HCEC 1CT (cell line): ENCODE measurements at places on chromosomes 3 and 15.

GRCh38 chr3:149316437-149316836 lies 17.0 kb downstream of the TM4SF18 start:
- peak; percentile 38 for DNase-seq

GRCh38 chr15:90596943-90597342 lies 67.2 kb downstream of the CRTC3 start:
- no peak for DNase-seq

DNA sequence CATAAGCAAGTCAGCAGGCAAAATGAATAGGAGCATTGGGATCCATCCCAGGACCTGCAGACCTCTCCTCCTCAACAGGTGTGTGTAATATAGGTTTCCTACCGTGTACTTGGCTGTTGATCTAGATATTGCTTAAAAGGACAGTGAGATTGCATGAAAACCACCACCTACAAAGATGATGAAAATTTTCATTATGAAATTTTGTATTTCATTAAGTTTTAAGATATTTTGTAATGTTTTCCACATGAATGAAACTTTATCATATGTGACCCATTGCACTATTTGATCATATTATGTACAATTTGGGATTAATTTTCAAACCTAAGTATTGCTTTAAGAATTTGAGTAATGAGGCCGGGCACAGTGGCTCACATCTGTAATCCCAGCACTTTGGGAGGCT lies 94.3 kb upstream of the TRPM1 start:
- no peak for DNase-seq

DNA sequence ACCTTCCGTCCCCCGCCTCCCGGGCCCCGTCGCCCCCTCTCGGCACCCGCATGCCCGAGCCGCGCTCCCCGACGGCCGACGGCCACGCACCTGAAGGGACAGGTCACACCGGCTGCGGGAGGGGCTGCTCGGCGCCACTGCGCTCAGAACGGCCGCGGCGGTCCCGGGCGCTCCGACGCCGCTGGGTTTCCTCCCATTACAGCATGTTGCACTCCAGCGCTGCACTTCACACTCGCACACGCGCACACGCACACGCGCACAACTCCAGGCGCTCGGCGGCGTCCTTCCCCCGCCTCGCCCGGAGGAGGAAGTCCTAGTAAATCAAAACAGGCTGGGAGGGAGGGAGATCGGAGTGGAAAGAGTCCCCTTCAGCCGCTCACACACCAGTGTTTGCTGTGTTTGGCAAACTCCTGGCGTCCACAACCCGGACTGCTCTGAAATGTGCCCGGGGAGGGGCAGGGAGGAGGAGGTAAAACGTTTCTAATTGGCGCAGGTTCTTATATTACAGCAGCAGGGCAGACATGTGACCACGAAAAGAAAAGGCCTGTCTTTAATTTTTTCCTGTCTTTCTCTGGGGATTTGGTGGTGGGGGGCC lies 76.7 kb upstream of the VGLL4 start:
- peak; percentile 53 for DNase-seq

DNA sequence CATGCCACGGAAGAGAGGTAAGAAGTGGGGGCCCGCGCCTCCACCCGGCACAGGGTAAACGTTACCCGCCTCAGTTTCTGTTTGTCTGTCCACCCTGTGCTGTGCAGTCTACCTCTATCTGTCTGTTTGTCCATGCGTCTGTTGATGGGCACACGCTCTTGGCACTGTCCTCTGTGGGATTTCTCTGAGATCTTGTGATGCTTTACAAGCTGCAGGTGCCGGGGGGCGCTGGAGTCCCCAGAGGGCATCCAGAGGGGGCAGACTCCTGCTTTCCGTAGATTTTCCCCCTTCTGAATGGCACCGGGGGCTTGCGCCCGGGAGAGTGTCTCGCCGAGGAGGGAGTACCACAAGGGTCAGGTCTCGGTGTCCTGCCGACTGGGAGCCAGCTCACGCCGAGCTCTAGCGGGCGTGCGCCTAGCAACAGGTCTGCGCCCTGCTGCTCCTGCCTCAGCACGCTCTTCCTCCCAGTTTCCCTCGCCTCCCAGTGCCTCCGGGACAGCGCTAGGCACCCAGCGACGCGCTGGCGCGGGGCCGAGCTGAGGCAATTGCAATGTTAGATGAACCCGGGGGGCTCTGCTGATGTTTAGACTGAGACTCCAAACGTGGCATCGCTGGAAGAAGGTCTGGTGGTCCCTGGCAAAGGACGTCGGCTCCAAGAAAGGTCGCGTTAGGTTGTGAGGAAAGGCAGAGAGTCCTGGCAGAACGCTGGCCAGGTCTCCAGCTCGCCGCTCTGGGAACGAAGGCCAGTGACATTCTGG lies 667 bp downstream of the CEMIP start:
- DNase-seq: peak; percentile 61

GRCh38 chr15:49953421-49953820 lies 165.6 kb downstream of the ATP8B4 start:
- no peak for DNase-seq

DNA sequence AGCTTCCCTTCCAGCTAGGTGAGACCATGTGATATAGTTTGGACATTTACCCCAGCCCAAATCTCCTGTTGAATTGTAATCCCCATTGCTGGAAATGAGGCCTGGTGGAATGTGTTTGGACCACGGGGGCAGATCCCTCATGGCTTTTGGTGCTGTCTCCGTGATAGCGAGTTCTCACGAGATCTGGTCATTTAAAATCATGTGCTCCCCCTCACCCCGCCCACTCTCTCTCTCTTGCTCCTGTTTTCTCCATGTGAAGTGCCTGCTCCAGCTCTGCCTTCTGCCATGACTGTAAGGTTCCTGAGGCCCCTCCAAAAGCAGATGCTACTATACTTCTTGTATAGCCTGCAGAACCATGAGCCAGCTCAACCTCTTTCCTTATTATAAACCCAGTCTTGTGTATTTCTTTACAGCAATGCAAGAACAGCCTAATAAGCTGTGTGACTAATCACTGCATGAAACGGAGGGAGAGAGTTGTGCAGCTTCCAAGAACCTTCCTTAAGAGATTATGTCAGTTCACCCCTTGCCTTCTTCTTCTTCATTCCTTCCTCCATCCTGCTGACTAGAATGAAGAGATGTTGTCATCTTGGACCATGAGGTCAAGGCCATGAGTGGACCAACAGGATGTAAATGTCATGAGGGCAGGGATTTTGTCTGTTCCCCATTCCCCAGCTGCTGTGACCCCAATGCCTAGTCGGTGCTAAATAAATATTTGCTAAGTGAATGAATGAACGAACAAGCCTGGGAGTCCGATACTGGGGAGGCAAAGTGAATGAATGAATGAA lies 91.0 kb downstream of the CPN2 start:
- DNase-seq: no peak

- DNase-seq: no peak
Observed at GRCh38 chr3:70000563-70001081, 1.1 kb downstream of the SAMMSON start.

DNA sequence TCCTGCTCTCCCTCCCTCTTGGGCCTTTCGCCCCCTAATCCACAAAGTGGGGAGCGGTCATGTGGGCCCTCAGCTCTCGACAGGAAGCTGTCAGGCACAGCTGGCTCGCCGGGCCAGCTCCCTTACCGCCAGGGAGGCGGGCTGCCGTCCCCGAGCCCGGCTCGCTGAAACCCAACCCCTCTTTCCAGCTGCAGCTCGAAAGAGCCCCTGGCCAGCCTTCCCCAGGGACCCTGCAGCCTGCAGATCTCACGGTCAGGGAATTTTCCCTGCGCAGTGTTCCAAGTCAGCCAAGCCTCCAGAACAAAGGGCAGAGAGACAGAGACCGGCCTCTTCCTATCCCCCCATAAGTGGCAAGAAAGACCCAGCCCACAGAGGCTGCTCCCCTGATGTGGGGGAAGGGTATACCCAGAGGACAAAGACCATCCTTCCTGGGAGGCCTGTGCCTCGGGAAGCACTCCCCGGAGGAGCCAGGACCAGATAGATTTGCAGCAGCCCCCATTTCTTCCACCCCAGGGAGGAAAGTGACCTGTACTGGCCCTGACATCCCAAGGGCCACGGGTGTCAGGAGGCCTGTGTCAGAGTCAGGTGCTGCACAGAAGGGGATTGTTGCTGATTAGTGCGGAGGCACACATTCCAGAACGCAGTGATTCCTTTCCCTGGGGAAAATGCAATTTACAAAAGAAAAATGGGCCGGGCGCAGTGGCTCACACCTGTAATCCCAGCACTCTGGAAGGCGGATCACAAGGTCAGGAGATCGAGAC lies 32.6 kb downstream of the MAGEF1 start:
- DNase-seq: no peak

- peak; percentile 10 for DNase-seq
Observed at GRCh38 chr3:11392014-11392859, 120.0 kb downstream of the ATG7 start.

GRCh38 chr3:166860217-166860616 lies 519.9 kb downstream of the ZBBX start:
- DNase-seq: no peak

- DNase-seq: peak; percentile 71
Observed at GRCh38 chr3:146142757-146143156, 18.2 kb downstream of the PLOD2 start.

DNA sequence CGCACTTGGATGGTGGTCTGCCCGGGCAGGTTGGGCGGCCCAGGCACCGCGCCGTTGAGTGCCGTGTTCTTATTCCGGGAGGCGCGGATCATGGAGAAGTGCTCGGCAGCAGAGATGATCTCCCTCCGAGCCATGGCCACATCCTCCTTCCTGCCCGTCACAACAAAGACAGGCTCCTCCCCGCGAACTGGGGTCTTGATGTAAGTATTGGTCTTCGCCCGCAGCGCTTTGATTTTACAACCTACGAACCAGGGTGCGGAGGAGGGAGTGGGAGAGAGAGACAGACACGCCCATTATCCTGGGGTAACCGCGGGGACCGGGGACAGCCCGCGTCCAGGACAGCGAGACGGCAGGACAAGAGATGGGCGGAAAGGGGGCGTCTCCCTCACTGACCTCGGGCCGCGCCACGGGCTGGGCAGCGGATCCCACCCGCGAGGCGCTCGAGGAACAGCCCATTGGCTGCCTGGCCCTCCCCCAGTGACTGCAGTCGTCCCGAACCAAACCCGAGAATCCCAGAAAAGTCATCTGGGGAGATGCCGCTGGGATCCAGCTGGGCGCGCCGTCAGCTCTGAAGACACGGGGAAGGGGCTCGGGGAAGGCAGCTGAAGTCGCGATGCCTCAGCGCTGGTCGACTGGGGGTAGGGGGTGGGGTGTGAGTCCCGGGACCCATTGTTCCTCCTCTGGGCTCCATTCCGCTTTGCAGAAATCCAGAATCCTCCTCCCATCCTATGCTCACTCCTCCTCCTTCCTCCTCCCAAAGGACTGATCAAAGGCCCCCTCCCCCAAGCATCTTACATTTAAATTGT lies 1.2 kb downstream of the MEX3B start:
- peak; percentile 49 for DNase-seq

DNA sequence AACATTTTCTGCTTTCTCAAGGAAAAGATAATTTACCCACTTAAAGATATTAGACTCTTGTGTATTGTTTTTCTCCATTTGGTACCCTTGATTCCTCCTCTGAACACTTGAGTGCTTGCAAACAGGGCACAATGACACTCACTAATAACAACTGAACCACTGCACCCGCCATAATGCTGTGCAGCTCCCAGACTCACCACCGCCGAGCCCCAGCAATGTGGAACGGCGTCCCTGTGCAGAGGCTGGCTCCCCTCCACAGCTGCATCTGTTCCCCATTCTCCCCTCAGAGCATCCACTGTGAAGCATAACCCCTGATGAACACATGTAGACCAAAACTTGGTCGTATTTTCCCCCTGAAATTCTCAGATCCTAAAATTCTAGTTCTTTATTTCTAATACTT lies 276.2 kb upstream of the PLSCR5 start:
- no peak for DNase-seq

DNA sequence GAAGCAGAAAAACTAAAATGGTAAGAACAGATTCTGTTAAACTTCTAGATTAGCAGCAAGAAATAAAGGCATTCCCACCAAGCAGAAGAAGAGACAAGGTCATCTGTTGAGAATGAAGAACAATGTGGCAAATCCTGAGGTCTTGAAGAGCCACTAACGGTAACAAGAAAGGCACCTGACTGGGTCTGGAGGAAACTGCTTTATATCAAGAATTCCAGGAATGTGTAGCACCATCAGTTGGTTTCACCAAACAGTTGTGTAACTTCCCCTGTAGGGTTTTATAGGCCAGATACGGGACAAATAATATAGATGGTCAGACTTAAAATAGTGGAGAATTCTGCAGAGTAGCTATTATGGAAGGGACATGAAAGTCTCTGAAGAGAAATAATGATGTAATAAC lies 57.3 kb downstream of the ACAP2 start:
- DNase-seq: no peak
